AG09309 (cell line): ENCODE measurements at places on chromosomes 5 and 9.

- DNase-seq: no peak
Measured at GRCh38 chr9:126564716-126565115, 49.0 kb upstream of the LMX1B start.

- no peak for DNase-seq
Measured at GRCh38 chr9:76161106-76161505, 233.1 kb downstream of the RFK start.

- no peak for DNase-seq
Measured at GRCh38 chr5:82367930-82368329, 89.8 kb upstream of the RPS23 start.

- DNase-seq: no peak
Measured at GRCh38 chr5:159161361-159162214, 47.8 kb downstream of the RNF145 start.

DNA sequence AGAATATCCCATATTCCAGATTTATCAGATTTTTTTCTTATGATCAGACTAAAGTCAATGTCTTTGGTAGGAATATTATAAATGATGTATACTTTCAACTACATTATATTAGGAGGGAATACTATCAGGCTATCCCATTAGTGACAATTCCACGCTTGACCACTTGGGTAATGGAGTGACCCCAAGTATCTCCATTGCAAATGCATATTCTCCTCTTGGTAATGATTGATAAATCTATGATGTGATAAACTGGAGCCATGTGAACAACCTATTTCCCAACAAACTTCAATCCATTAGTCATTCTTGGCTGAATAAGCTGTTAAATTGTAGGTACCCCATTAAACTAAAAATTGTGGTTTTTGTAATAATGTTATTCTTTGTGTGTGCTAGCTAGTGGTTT, 12.2 kb upstream of the MPDZ start:
- no peak for DNase-seq

- DNase-seq: no peak
Measured at GRCh38 chr9:91532325-91532724, 108.7 kb upstream of the NFIL3 start.

- DNase-seq: no peak
Measured at GRCh38 chr9:129687391-129687790, 21.9 kb downstream of the PRRX2 start.

DNA sequence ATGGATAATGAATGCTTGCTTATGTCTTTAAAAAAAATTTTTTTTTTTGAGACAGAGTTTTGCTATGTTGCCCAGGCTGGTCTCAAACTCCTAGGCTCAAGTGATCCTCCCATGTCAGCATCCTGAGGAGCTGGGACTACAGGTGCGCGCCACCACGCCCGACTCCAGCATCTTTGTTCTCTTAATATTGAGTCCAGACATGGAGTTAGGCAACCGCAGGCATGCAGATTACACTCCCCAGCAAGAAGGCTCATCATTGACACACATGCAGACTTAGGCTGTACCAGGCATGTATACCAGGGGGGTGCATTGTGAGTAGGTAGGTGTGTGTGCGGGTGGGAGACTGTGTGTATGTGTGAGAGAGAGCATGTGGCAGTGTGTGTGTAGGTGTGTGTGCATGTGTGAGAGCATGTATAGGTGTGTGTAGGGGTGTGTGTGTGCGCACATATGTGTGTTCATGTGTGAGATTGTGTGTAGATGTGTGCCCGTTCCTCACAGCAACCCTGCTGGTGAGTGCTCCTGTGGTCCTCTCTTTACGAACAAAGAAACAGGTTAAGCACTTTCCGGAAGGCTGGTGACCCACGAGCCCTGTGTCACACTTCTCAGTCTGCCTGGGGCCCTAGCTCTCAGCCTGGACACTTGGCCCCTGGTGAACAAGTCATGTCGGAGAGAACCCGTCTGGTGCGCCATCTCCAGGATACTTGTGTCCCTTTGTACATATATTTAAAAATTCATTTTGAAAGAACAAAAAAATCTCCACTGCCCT, 6.2 kb downstream of the OBP2B start:
- DNase-seq: no peak

DNA sequence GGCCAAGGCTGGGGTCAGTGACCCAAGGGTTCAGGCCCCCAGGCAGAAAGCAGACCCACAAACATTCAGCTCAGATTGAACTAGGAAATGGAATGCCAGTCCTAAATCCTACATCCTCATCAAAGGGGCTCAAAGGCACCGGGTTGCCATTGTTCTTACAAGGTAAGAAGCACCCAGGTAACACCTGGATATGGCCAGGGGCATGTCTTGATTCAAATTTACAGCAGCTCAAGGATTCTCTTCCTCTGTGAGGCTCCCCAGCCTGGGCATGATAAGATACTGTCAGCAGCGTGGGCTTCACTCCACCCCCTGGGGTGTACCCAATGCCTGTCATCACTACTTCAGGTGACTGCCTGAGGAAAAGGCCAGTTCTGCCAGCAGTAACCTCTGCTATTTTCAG, 92.1 kb upstream of the FSTL4 start:
- no peak for DNase-seq

DNA sequence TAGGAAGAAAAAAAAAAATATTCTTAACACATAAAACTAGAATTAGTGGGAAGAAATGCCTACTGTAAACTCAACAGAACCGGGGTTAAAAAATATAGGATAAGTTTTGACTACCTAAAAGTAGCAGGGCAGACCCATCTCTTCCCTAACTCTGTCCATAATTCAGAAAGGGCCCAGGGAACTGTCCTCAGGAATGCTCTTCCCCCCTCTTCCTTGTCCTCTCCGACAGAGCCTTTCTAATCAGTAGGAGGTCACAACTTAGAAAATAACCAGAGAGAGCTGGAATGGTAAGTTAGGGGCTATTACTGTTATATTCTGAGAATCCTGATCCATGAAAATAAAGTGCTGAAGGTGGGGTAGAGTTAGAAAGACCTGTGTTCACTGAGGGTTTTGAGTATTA, 22.2 kb downstream of the PIK3R1 start:
- DNase-seq: no peak

DNA sequence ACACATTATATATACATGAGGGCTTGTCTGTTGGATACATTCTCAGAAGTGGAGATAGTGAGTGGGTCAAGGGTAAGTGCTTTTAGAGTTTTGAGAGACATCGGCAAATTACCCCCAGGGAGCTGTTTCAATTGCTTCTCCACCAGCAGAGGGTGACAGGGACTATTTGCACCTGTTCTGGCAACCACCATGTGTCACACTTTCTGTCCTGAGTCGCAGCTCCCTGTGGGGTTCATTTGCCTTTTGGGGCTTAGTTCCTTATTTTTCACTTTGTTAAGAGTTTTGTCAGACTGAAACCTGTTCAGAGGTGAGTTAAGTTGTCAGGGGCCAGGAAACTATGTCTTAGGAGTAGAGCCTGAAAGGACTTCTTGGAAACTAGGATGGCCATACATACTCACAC, 20.1 kb upstream of the SLC36A1 start:
- no peak for DNase-seq
